ENCODE measurements at places on chromosomes 12 and 14. TPM values are rescaled to one million over a fixed set of nuclear protein-coding genes. Genes with fewer than 3 reads are reported as not detected.
A peak's percentile ranks its signal among the peaks of the same experiment; 100 is the strongest.

The CMA1 gene
- not detected for total RNA-seq

The AKAP3 gene
- total RNA-seq = 3.9 TPM

The POTEM gene
- total RNA-seq = not detected

The ZDHHC22 gene
- total RNA-seq = not detected

The FAIM2 gene
- not detected for total RNA-seq

The NRXN3 gene
- total RNA-seq = 0.83 TPM

The AKAP5 gene
- 1.0 TPM for total RNA-seq

The SSTR1 gene
- total RNA-seq = 0.39 TPM

The LYZ gene
- 6.6 TPM for total RNA-seq

The SPIC gene
- not detected for total RNA-seq

The RACGAP1 gene
- 6.3 TPM for total RNA-seq

The MYF5 gene
- not detected for total RNA-seq

The TDRD9 gene
- total RNA-seq = 85.1 TPM

The GTF2A1 gene
- 43.7 TPM for total RNA-seq

The ZNF641 gene
- 119 TPM for total RNA-seq

The GPR68 gene
- 0.73 TPM for total RNA-seq

DNA sequence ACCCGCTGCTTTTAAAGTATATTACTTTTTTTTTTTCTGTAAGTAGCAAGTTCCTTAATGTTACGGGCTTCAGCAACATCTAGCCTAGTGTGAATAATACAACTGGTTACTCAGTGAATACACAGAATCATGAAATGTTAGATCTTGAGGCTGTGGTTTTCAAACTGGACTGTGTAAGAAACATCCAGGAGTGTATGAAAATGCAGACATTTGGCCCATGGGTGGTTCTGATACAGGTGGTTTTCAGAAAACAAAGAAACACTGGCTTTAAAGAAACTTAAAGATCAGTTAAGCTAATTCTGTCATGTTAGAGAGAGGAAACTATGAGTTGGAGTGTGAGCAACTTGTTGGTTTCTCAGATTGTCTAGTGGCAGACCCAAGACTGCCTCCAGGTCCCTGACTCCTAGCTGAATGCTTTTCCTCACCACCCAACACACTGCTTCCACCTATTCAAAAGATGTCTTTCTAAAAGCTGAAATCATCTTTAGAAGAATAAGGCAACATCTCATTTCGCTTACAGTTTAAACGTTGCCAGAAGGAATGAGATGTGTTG lies 36.1 kb downstream of the TBC1D30 start:
- no peak for DNase-seq

- DNase-seq = peak; percentile 30
These were observed 4.4 kb upstream of the NPAS3 start for GRCh38 chr14:32934073-32934880.

DNA sequence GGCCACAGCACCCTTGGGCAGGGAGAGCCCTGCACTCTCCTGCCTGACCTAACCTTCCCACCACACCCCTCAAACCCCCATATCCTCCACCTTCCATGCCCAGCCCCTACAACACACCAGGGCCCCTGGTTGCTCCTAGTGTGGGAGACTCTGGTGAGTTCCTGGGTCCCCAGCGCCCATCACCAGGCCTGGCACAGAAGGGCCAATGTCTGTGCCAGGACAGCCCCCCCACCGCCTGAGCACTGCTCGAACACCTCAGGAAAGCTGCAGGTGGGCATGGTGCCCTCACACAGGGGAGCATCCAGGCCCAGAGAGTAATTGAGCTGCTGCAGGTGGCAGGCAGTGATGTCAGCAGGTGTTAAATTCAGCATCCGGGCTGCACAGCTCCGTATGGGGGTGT lies 15.2 kb downstream of the ADCY6 start:
- no peak for DNase-seq

DNA sequence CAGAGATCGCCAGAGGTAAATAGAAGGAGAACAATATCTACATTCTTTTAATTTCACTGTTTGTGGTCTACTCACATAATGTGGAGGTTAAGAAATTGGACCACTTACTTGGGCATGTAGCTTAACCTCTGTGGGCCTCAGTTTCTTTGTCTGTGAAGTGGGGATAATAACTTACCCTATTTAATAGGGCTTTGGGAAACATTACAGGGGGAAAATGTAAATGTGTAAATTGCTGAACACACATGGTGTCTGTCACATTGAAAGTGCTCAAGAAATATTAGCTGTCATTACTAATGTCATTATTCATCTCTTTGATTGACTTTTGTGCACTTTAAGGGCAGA lies 140.5 kb downstream of the SLC8A3 start:
- no peak for DNase-seq

- DNase-seq = no peak
These were observed 145.3 kb downstream of the SSPN start for GRCh38 chr12:26340649-26341048.

DNA sequence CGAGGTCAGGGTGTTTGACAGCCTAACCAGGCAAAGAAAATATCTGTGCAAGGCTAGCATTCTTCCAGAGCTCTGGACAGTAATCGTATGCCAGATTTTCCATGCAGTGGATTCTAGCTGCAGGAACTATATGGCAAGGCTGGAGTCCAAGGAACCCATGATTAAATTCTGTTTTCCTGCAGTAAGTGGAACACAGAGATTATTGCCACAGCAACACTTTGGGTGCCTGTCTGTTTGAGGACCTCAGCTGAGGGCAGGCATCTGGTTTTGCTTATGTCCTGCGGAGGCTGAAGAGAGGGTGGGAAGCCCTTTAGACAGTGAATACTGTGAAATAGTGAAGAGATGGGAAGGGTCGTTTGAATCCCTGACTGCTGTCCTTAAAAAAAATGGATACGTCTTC lies 104.4 kb downstream of the DAD1 start:
- DNase-seq = no peak

DNA sequence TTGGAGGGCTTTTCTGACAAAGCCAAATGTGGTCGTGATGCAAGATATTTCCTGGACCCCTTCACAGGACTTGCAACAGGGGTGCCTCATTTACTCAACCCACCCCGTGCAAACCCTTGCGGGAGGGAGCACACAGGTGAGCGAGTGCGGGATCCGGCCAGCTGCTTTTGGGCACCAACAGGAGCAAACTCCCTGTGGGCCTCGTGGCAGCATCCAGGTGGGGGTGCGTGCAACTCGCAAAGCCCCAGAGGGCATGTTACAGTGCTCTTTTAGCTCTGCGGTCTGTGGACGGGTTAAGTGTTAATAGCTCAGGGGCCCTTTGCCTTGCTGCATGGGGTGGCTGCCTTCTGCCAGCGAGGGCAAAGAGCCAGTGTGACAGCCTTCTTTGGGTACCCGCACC lies 707.6 kb upstream of the MDGA2 start:
- DNase-seq = no peak

- no peak for DNase-seq
These were observed 52.4 kb downstream of the CLMN start for GRCh38 chr14:95267306-95267705.

DNA sequence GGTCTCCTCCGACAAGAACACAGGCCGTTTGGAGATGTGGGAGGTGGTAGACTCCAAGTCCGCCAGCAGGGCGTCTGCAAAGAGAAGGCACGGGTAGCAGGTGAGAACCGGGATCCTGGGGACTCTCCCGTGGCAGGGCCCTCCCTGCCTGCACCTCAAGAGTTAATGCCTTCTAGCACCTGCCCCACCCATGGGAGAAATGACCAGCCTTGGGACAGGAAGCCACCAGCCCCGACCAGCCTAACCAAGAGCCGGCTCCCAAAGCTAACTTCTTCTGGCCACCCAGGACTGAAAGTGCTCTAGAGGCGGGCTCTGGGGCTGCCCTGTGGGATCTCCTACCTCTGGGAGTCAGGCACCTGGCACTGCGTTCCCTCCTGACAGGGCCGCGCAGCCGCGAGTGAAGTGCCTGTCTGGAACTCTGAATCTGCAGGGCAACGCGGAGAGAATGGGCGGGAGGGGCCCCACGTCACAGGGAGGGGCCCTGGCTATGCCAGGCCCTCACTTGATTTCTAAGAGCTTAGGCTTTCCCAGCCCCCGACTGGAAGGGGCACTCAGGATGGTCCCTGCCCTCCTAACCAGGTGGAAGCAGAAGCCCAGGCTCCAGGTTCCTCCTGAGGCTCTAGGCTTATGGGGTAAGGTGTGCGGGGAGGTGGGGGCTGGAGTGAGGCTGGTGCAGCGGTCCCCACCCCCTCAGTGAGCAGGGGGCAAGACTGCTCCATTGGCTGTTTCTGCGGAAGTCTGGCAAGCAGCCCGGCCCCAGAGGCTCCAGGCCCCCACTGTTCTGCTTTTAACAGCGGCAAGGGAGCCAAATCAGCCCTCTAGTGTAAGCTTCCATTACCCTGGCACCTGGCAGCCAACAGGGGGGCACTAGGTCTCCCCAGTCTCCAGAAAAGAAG lies 23.6 kb upstream of the RPLP0 start:
- DNase-seq = peak; percentile 94

- DNase-seq = no peak
These were observed 53.1 kb downstream of the PDE3A start for GRCh38 chr12:20421421-20421820.

- no peak for DNase-seq
These were observed 23.0 kb downstream of the TSHR start for GRCh38 chr14:80978403-80978802.

DNA sequence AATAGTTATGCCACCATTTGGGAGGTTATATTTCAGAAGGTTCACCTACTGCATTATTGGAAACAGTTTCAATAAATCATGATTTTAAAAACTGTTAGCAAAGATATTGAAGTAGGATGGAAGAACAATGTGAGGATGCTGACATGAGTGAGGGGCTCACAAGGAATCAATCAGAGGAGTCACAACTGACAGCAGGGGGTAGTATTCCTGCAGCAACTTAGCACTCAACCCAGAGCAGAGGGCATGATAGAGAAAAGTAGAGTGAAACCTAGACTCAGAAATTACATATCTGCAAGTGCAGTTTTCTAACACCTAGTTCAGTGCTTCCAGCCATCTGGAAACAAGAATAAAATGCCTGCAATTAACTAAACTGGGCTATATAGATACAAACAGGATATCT lies 772.5 kb upstream of the USP15 start:
- DNase-seq = no peak

GRCh38 chr14:32022525-32022924 lies 54.6 kb upstream of the ARHGAP5 start:
- no peak for DNase-seq

DNA sequence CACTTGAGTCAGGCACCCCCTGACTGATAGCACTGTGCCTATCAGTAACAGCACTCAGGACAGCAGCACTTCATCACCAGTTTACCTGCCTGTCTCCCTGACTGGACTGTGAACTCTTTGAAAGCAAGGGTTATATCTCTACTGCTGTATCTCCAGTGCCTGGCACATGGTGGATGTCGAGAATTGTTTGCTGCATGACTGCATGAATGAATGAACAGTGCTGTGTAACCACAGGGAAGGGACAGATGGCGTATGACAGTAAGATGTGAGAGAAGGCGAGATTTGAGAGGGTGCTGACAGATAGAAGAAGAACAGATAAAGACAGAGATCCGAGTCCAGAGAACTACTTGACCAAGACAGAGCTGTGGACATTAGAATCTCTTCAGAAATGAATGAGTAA lies 29.7 kb downstream of the BRAP start:
- no peak for DNase-seq

GRCh38 chr14:89015016-89015415 lies 190.6 kb downstream of the TTC8 start:
- DNase-seq = no peak

GRCh38 chr14:50000380-50001150 lies 107.7 kb downstream of the ARF6 start:
- peak; percentile 82 for DNase-seq

- no peak for DNase-seq
These were observed 63.8 kb upstream of the SSTR1 start for GRCh38 chr14:38143659-38144505.

- no peak for DNase-seq
These were observed 230.5 kb downstream of the AEBP2 start for GRCh38 chr12:19669793-19670192.

- DNase-seq = no peak
These were observed at the start of gene NTF3 for GRCh38 chr12:5432011-5432400. Gene NTF3, plus strand, starts transcription at chr12:5432108. Its CDS starts 217 bp downstream, at chr12:5432325.

GRCh38 chr12:13044906-13045299 lies 722 bp downstream of the FAM234B start:
- DNase-seq = no peak

DNA sequence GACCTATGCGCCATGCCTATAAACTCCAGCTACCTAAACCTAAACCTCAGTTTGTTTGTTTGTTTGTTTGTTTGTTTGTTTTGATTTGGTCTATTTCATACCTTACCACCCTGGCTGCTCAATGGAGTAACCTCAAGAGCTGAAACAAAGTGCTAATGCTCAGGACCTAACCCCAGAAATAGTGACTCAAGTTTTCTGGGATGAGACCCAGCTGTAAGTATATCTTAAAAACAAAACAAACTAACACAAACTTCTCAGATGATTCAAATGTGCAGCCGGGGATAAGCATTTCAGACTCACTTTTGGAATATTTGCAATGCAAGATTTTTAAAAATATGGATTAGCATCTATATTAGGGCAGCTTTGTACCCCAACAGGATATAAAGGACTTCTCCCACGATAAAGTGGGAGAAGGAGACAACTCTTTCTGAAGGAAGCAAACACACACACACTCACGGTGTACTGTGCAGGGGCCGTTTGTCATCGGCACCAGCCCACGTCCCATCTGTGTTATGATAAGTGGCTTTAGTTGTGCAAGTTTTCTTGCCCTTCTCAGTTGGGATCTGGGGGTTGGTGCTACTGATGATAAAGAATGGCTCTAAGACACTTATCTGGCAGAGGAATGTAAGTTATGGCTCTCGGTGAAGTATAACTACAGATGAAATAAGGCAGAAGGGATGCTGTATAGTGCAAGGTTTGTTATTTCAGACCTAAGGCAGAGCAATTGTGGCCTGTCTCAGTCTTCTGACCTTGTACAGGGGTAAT lies 516.7 kb upstream of the TMEM132C start:
- no peak for DNase-seq

DNA sequence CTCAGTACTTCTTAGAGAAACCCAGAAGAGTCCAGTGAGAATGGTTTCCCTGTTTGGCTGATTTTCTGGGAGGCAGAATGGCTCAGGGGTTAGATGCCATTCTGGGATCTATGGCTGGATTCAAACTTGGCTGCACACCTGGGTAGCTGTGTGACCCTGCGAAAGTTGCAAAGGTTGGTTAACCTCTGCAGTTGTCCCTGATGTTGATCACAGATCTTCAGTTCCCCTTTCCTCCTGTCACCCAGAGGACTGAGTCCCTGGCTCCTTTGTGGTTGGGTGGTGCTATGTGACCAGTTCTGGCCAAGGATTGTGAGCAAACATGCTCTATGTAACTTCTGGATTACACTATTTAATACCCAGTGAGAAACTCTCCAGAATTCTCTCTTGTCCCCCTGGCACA lies 418.0 kb downstream of the RGS6 start:
- DNase-seq = no peak

DNA sequence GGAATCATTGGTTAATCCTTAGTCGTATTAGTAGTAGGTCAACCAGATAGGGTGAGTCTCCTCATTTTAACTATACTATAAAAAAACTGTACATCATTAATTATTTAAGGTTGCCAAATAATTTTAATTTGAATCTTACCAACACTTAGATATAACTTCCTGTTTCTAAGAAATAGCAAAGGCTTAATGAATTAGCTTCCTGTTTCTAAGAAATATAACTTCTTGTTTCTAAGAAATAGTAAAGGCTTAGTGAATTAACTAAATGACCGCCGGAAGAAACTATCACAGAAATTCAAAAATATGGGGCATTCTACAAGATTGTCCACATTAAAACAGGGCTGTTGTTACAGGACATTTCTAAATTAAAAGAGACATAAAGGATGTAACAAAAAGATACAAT lies 392.9 kb upstream of the FOXG1 start:
- no peak for DNase-seq

GRCh38 chr12:15527201-15528080 lies 205.1 kb downstream of the PTPRO start:
- no peak for DNase-seq
